ENCODE measurements at places on chromosomes 12 and 14.

- no peak for DNase-seq
These were observed 421.2 kb downstream of the TMEM121 start for GRCh38 chr14:105947599-105947998.

DNA sequence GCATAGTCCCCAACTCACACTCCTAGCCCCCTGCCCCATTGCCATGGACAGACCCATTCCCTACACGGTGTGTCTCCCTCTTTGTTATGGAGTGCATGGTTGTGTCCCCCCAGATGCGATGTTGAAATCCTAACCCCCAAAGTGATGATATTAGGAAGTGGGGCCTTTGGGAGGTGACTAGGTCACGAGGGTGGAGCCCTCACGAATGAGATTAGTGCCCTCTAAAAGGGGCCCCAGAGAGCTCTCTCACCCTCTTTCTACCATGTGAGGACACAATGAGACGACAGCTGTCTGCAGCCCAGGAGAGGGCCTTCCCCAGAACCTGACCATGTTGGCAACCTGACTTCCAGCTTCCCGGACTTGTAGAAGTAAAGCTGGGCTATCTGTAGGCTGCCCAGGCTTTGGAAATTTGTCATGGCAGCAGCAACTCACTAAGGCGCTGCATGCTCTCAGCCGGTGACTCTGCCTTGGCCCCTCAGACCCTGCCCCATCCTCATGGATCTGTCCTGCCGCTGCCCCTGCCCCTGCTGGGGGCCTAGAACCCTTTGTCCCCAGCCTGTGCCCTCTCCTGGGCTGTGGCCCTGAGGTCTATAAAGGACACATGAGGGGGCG, 318.1 kb upstream of the RTL1 start:
- DNase-seq: no peak

DNA sequence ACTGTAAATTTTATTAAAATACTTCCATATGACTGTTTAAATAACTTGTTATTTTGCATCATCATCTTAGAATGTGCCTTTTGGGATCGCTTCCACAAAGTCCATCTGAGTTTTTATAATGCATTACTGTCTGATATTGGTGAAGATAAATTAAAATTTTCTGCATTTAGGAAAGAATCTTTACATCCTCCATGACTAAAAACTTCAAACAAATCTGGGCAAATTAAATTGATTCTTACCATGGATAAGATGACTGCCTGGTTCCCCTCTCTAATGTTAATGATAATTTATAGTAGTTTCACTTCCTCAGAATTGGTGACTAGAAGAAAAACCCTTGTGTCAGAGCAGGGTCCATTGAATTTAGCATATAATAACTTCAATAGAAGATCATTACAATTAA, 94.7 kb upstream of the SLC38A4 start:
- no peak for DNase-seq

DNA sequence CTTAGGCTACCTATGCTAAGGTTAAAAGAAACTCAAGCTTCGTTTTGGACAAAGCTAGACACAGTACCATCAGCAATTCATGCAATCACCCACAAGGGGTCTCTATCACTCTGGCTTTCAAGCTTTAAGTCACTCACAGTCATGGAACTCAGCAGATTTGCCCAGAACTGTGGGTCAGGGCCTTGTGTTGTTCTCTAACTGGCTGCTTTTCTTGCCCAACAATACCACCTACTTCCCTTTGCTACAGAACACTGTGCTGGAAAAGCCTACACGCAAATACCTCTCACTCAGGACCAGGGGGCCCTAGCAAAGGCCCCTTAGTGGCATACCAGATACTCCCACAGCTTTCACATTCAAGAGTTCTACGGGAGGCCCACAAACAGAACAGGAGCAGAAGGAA, 9.1 kb downstream of the NEMP1 start:
- peak; percentile 86 for DNase-seq

DNA sequence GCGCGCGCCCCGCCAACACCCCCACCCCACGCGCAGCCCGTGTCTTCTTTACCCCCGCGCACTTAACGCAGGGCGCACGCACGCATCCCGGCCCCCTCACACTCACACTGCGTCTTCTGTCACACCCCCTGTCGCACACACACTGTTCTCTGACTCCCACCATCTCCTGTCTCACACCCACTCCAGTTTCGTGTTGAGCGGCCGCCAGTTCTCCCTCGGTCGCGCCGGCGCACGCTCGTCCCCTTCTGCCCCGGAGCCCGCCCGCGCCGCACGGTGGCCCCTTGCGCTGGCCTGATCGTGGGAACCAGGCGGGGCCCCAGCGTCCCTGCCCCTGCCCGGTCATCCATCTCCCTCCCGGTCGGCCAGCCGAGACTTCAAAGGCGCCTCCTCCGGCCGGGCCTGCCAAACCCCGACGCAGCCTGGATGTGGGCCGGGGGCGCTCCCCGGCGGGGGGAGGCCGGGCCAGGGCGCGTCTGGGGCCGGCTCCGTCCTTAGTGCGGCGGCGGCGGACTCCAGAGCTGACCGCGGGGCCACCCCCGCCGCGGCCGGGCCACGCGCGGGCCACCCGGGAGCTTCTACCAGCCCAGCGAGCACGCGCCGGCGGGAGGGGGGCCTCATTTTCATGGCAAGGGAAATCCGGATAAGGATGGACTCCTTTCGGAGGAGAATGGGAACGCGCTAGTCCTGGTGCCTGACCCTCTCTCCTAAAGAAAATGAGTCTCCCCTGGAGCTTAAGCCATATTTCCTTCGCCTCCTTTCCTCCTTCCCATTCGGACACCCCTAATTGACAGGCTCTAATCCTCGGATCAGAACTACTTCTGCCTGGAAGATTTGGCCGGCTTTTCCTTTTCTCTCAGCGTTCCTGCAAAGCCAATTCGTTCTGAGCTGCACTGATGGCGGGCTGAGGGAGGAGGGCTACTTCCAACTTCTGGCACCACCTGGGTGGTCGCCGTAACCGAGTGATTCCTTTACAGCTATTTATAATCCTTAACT, 82.0 kb upstream of the HMGA2 start:
- no peak for DNase-seq

DNA sequence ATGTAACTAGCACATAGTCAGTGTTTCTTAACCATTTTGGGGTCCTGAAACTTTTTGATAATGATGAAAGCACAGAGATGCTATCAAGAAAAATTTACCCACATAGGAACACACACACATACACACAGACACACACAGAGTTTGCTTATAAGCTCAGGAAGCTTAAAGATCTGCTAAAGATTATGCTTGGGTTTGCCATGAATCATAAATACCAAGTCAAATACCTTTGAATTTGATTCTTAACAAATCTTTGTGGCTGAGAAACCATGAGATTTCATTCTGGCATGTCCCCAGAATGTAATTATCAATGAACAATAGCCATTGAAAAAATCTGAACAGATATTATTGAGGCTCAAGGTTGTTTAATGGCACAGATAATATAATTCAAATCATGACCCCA, 89.2 kb downstream of the NTS start:
- no peak for DNase-seq

- DNase-seq: no peak
These were observed 2.0 kb upstream of the NECAP1 start for GRCh38 chr12:8080120-8080519.
